Activated CD4-positive, alpha-beta T cell treated with anti-CD3 and anti-CD28 coated beads for 1 hour (primary cell): ENCODE measurements at places on chromosomes 11 and 22.

- no peak for DNase-seq
These were observed 125.6 kb upstream of the SLC5A12 start for GRCh38 chr11:26847459-26847858.

DNA sequence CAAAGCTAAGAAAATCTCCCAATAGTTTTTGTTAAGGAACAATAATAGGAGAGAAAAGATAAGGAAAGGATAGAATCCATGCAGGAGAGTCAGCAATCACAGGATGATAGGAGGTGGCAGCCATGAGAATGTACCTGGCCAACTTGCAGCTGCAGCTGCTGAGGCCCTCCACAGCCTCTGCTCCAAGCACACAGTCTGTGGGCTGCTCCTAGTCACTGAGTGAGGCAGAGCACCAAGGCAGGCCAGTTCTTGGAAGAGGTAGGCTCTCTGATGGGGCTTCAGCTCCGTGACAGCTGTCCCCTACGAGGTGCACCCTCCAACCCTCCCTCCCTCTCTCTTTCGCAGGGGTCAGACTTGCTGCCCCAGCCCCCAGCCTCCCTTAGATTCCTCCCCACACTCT is 5.5 kb upstream of the KCNJ1 start:
- DNase-seq: no peak

DNA sequence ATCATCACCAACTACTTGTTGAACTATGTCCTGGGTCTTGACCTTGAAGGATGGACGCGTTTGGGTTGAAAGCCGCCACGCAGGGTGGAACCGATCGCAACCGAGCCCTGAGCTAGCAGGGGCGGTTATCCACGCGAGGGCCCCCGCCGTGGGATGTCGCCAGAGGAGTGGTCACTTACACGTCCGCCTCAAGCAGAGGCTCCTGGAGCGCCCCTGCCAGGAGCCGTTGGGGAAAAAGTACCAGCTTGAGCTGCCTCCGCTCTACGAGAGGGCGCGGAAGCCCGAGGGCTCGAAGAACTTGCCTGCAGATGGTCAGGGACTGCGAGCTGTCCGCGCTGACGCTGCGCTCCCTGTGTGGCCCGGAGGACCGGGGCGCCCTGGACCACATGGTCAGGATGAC is 100.7 kb upstream of the OR4C13 start:
- DNase-seq: no peak

DNA sequence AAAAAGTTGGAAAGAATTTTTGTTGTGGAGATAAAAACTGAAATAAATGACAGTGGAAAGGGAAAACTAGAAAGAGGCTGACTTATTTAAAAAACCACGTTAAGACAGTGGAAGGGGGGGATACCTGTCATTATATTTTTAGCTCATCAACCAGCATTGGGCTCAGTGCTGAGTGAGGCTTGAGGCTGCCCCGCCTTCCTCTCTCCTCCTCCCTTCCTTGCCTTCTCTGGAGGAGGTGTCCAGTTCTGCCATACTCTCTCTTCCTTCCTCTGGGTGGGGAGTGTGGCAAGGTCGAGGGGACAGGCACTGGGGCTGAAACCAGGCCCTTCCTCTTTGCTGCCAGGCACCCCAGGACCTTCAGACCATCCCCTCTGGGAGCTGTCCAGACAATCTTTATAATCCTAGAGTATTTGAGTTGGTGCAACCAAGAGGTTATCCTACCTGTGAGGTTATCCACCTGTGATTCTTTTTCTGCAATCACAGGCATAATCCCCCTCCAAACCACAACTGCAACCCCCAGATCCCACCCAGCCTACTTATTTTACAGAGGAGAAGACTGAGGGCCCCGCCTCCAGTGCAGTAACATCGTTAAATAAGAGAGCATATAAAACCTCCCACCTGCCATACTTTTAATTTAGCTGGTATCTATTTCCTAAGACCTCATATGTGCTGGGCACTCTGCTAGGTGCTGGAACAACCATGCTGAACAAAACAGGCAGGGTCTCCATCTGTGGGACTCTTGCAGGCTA is 578.5 kb downstream of the BUD13 start:
- no peak for DNase-seq

DNA sequence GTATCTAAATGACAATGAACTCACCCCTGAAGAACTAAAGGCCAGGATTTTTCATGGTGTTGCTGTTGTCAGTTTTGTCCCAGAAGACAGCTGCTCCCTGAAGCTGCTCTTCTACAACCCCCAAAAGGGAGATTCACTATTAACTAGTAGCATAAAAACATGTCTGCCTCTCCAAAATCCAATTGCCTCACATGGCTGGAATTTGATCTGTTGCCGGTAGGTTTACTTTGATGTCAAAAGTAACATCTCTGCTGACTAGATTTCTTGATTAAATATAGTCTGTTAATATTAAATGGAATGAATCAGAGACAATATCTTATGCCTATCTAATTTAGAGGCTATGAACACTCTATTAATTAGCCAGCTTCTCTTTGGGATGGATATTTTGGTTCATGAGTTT is 425.4 kb downstream of the ETS1 start:
- DNase-seq: no peak
